OCI-M1 (cell line): ENCODE measurements at places on chromosomes 4 and X.

- DNase-seq: no peak
Measured at GRCh38 chr4:555566-556275, 20.4 kb downstream of the TMEM271 start.

- no peak for DNase-seq
Measured at GRCh38 chrX:119502727-119503483, 34.7 kb downstream of the SLC25A5 start.

GRCh38 chr4:152935631-152936445, at the start of gene FHDC1:
FHDC1 (plus strand) TSS chr4:152936323; CDS start chr4:152943058, 6,735 bp downstream.
- DNase-seq: no peak

- no peak for DNase-seq
Measured at GRCh38 chr4:184294606-184295133, 77.0 kb upstream of the ENPP6 start.

DNA sequence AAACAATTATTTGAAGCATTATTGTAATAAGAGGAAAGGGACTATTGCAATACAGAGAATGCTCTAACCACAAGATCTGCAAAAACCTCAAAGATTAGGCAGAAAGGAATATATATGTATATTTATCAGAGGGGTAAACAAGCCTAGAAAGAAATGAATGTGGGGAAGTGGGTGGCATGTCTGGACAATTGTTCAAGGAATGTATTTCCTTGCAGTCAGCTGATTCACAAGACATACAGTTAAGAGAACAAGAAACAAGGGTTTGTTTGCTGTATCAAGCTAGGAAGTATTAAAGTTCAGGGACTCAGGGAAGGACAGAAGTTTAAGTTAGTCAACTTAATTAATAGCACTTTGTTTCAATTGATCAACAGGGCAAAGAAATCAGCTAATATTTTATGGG, 514.7 kb downstream of the CENPC start:
- DNase-seq: peak; percentile 25

DNA sequence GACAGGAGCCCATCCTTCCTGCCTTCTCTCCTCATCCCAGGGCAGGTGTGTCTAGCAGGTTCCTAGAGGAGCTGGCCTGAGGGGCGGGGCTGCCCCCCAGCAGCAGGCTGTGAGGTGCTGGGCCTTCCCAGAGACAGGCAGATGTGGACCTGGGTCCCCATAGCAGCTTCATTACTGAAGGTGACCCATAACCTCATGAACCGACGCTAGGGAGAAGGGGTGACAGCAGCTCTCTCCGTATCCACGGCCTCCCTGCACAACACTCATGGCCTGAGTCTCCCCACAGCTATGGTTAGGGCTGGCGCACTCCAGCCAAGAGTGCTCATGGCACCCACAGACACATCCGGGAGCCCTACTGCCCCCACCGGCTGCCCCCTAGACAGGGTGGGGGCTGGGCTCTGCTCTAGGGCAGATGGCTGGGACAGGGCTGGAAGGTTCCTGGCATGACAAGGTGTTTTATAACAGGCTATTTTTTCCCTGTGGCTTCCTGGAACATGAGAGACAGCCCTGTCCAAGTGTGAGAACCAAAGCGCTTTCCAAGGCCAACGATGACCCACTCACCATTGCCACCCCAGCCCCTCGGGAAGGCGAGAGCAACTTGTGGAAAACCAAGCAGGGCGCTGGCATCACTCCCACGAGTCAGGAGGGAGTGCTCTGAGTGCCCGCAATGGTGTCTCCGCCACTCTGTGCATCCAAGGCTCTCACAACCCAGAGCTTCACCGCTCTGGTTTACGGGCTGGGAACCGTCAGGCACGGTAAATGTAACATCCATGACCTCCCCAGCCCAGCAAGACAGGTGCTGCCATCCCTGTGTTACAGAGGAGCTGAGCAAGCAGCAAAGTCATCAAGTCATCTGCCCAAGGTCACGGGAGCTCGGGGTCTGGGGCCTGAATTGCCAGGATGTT, 59.8 kb downstream of the ACOX3 start:
- DNase-seq: no peak

DNA sequence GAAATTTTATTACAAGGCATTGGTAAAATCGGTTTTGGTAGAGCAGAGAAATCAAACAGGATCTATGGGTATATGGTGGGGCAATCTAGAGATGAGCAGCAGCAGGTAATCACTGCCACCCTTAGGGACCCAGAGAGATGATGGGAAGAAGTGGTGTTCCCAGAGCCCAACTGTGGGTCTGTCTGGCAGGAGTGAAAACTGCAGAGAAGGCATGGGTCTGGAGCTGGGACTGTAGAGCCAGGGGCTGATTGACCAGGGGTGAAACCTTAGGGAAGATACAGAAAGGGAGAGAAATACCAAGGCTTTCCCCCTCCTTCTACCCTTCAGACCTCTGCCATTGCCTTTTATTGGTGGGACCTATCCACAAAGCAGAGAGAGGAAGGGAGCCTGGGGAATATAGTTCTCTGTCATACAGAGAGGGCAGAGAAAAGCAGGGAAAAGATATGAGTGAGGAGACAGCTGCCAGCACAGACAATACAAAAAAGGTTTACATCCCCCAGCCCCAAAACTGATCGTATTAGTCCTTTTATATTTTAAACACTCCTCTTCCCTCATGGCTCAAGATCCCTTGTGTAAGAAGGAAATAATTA, 28.7 kb downstream of the PDLIM5 start:
- DNase-seq: peak; percentile 24

DNA sequence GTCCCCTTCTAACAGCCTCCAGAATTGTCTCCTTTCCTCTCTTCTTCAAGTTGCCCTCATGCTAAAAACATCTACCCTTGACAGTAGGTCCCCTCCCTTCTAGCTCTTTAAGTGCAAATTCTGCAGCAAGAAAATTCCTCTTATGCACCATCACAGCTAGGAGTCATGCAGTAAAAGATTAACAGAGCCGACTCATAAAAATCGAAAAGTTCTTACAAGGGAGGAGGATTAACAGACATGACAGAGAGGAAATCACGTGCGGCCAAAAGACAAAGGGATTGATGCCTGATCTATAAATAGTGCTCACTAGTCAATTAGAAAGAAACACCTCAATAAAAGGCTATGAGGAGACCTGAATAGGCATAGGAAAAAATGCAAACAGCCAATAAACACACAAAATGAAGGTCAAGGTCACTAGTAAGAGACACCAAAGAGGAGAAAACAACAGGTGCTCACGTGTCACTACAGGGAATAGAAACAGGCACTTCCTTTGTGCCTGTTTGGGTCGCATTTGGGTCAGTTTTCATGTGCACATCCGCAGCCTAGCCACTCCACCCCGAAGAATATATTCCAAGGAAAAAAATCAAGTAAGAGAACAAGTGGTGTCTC, 3.4 kb downstream of the RNF212 start:
- DNase-seq: no peak

DNA sequence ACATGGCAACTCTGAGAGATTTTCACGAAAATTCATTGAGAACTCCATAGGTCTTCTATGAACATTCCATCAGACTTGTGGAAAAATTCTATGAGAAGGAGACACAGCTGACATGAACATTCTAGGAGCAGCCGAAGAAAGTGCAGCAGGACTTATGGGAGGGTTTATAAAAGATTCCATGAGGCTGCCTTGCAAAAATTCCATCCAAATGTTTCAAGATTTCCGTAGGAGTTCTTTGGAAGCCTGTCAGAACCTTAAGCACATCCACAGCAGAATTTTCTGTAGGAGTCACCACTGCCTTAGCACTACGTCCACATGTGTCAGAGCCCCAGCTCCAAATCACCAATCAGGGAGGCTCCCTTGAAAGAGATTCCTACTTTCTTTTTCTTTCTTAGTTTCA, 67.0 kb upstream of the MSX1 start:
- DNase-seq: no peak

GRCh38 chrX:154541896-154542722, 4.5 kb downstream of the G6PD start:
- DNase-seq: peak; percentile 95
